Renal pelvis (tissue), 12 donors: ENCODE measurements at places on chromosomes 7 and 10.

GRCh38 chr10:79286318-79286951 is 60.8 kb upstream of the PPIF start:
- DNase-seq: no peak

- DNase-seq: no peak
Measured at GRCh38 chr7:66256281-66256680, 51.1 kb downstream of the TPST1 start.

DNA sequence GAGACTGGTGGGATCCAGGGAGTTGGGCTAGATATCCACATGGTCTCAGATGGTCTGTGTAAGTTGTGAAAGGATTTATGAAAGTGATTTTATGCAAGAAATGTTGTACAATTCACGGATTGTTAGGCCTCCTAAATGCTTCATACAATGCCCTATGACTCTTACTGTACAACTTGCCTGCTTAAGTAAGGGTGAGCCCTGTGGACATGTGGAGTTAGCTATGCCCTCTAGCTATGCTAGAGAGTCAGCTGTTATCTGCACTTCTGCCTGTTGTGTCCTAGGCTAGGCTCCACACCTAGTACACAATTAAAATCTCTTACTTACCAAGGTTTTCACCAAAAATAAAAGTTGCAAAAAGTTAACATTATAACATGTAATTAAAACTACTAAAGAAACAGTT is 1.7 kb upstream of the CFAP43 start:
- no peak for DNase-seq

DNA sequence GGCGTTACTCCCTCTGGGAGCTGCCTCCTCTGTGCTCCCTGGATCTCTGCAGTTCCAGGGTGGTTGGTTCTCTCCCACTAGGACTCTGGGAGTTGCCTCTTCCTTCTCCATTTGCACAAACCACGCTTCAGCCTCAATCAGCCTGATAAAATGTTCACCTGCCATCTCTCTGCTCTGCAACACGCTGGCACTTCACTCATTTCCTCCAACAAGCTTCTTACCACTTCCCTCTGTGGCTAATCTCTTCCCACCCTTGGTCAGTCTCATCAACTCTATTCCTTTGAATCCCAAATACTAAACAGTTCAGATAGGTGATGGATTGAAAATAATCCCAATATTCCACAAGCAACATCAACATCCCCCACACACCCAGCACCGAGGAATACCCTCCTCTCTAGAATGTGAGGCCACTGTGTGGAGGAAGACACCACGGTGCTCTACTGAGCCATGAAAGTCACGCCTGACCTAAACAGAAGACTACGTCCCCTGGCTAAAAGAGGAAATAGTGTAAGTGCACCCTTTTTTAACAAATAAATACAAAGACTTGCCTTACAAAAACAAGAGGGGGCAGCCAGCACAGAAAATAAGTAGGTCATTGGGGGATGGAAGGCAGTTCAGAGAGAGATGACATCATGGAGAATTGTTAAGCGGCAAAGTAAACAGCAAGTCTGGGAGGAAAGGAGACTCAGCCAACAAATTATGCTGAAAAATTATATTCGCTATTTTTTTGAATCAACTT is 1.9 kb upstream of the FAM170B start:
- no peak for DNase-seq

GRCh38 chr7:75591467-75592255 is 99.5 kb downstream of the SPDYE5 start:
- DNase-seq: no peak

GRCh38 chr7:28958235-28958979 is at the start of gene TRIL:
TRIL (minus strand) TSS chr7:28958330; CDS start chr7:28958046, 284 bp downstream.
- peak; percentile 84 for DNase-seq

DNA sequence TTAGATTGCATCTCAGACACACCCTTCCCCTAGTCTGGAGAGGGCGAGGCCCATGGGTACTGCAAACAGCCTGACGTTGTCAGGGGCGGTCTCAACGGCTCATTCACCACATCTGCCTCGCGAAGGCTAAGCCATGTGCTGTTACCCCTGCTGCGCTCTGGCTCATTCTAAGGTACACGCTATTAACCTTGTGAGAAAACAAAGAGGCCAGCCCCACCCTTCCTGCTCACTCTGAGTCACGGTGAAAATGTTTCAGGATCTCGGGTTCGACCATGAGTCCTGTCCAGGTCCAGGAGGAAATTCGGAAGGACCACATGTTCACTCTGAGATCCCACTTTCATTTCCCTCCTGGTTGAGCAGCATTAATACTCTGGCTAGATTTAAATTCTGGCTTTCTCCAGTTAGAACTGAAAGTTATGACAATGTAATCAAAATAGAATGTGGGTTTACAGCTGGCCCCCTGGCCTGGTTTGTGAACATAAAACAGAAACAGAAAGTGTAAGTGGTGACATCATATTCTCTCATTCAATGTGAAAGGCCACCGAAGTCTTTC is 55.2 kb downstream of the EGFR start:
- no peak for DNase-seq

DNA sequence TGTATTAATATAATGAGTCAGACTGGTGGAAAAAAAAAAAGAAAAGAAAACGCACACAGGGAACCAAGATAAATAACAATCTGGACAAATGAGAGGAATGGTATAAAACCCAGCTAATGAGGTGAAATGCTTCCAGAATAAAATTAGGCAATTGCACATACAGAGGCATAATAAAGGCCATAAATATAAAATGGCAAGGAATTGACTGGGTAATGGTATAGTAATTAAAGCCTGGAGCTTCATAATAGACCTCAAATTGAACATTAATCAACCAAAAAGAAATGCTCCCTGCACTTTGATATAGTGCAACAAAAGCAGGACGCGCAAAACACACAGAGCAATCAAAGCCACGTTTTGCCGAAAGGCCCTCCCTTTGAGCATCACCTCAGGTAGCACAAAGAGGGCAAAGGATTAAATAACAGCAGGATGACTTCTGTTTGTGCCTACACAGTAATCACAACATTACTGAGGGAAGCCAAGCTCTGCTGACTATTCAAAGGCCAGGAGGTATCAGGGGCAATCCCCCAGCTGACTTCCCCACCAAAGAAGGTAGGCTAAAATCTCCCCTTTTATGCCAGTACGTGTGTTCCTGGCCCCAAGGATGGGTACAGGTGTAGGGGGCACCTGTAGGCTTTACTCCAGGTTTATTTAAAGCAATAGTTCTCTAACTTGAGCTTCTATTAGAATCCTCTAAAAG is 343.7 kb downstream of the ELMO1 start:
- DNase-seq: no peak

DNA sequence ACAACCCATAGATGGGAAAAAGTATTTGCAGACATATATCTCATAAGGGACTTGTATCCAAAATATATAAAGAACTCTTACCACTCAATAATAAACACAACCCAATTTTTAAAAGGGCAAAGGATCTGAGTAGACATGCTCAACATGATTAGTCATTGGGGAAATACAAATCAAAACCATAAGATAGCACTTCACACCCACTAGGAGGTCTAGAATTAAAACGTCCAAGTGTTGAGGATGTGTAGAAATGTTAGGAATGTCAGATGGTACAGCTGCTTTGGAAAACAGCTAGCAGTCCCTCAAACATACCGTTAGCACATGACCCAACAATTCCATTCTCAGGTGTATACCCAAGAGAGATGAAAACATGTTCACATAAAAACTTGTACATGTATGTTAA is 8.3 kb downstream of the PSTK start:
- no peak for DNase-seq

DNA sequence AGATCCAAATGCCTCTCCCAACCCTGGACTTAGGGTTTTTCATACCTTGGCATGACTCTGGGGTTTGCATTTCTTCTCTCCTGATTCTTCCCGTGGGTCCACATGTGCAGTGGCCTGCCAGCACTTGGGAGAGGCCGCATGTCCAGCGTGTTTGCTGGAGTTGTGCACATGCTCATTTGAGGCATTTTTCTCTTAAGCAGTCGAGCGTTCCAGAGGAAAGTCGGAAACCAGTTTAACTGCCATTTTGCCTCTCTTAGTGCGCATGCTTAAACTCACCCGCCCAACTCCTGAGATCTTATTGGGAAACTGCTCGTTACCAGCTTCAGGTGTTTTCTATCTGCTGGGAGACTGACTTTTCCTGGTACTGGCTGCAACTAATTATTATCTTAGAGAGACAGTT is 888.4 kb upstream of the PHF14 start:
- DNase-seq: no peak

- no peak for DNase-seq
Measured at GRCh38 chr7:32218741-32219288, 148.6 kb upstream of the PDE1C start.

- no peak for DNase-seq
Measured at GRCh38 chr10:97060441-97061084, 125.2 kb downstream of the SLIT1 start.

- no peak for DNase-seq
Measured at GRCh38 chr7:963236-964078, 9.0 kb upstream of the ADAP1 start.

- DNase-seq: no peak
Measured at GRCh38 chr10:47253651-47254375, 46.2 kb upstream of the GDF10 start.
